Glomerular endothelial cell (primary cell): ENCODE measurements at places on chromosomes 11 and 22. TPM values are rescaled to one million over a fixed set of nuclear protein-coding genes. Genes with fewer than 3 reads are reported as not detected.

GRCh38 chr11:128680906-128681305, 13.0 kb upstream of the FLI1 start:
- no peak for DNase-seq

The ZNF214 gene
- 0.41 and 0.44 TPM in 2 replicates for total RNA-seq

The KRTAP5-9 gene
- total RNA-seq = not detected in 2 replicates

The PTPRJ gene
- total RNA-seq = 17.3 and 21.5 TPM in 2 replicates

DNA sequence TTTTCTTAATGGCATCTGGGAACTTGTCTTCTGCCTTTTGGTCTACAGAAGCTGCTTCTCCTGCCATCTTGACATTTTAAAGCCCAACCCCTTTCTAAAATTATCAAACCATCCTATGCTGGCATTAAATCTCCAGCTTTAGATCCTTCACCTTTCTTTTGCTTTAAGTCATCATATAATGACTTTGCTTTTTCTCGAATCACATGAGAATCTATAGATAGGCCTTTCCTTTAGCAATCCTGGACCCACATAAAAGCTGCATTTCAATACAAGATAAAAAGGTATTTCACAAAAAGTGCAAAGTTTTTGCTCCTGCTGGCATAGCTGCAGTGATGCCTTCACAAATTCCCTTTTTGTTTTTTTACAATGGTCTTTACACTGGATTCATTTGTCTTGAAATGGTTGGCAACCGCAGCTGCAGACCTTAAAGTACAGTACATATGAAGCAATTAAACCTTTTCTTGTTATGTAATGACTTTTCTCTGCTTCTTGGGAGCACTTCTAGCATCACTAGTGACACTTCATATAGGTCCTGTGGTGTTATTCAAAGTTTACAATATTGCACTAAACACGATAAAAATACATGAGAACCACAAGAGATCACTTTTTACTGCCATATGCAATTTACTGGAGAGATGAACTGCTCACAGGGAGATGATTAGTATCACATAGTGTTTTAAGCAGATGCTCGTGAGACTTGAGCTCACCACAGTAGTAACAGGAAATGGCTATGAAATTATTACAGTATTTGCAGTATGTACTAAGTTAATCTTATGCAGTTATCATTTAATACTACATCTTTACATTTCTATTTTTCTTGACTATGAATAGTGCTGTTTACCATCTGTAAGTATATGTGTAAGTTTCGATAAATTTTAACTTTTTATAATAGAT, 41.6 kb downstream of the ACER3 start:
- DNase-seq = no peak

The LYVE1 gene
- 254 and 616 TPM in 2 replicates for total RNA-seq

- no peak for DNase-seq
These were observed 48.8 kb downstream of the MN1 start for GRCh38 chr22:27752771-27753170.

DNA sequence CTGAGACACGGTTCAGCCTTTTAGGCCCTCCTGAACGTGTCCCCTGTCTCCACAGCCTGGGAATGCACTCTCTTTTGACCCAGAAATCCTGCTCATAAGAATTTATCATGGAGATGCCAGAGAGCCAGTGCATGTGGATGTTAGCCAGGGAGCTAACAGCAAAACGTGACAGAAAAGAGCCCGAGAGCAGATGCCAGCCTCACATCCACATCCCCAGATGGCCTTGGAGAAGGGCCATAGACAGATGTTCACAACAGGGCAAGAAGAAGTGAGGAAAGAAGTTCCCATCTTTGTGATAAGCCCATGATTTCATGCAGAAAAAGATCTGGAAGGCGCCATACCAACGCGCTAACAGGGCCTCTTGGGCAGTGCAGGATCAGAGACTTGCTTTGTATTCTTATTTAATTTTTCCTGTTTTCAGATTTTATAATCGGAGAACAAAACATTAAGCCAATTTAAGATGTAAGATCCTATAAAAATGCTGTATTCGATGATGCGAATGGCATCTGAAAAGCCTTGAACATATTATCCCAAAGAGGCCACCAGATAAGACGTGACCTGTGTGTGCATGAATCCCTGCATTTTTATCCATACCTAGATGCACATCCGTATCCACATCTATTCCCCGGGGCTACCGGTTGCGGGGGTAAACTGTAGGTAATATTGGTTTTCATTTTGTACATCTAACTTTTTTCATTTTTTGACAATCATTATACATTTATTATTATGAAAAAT, 48.7 kb downstream of the IGLL5 start:
- no peak for DNase-seq

The MS4A6A gene
- 2.9 and 7.5 TPM in 2 replicates for total RNA-seq

DNA sequence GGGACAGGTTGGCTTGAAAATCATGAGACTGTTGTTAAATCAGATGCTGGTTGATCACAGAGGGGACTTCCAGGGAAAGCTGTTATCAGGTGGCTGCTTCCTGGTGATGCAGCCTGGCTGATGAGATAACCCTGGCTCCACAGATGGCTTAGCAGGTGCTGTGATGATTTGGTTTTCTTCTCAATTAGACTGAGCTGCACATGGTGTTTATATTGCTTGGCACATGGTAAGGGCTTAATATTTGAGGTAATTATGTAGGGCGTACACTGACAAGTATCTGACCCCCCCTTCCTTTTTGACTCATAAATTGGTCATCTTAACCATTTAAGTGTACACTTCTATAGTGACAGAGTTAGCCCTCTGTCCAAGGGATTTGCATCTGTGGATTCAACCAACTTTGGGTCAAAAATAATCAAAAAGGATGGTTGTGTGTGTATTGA, 7.0 kb downstream of the RPS3 start:
- DNase-seq = no peak

DNA sequence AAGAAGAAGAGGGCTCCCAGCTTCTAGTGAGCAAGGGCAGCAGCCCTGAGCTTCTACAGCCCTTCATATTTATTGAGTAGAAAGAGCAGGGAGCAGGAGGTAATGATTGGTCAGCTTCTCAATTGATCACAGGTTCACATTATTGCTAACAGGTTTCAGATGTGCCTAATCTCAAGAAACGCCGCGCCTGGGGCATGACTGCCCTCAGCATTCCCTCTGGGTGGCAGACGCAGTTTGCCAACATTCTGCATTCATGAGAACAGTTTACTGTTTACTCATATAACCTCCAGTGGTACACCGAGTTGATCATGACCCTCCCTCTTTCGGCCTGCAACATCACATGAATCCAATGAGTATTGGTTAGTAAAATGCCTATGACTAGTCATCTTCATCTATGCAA, 4.7 kb upstream of the ZNF74 start:
- DNase-seq = no peak

- no peak for DNase-seq
These were observed 16.4 kb downstream of the PPM1F start for GRCh38 chr22:21936151-21936775.

The KCNC1 gene
- not detected in 2 replicates for total RNA-seq

The MUC2 gene
- total RNA-seq = not detected in 2 replicates
